Nucleus accumbens (tissue), 56 donors: ENCODE measurements at places on chromosomes 1 and 21.

DNA sequence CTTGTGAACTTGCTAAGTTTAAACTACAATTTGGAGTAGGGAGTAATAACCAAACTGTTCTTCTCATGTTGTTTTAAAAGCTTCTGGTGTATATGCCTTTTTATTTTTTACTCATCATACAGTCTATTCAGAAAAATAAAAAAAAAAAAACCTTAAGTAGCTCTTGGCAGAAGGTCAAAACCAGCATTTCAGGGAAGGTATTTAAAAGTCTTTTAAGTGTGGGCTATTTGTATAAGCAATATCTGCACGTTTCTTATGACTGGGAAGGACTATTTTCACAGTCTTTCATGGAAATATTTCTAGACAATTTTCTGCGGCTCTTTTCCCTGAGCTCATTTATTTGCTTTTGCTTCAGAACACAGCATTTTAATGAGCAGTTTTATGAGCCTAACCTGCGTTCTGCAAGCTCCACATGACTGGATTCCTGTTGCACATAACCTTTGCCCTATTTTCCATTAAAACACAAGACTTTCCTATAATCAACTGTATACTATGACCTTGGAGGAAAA lies 60.9 kb upstream of the C1orf105 start:
- DNase-seq: no peak

DNA sequence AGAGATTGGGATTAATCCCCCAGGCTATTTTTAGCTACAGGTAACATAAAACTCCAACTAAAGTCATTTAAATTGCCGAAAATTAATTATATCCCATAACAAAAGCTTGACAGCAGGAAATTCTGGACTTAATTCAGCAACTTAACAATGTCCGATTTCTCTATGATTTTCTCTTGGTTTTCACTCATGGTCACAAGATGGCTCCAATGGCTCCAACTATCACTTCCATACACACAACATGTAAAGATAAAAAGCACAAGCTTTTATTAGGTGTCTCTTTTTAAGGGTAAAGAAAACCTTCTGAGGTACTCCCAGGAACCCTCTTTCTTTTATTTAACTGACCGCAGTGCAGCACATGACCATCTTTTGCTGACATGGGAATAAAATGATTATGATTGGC lies 363.5 kb upstream of the PTBP2 start:
- DNase-seq: no peak

DNA sequence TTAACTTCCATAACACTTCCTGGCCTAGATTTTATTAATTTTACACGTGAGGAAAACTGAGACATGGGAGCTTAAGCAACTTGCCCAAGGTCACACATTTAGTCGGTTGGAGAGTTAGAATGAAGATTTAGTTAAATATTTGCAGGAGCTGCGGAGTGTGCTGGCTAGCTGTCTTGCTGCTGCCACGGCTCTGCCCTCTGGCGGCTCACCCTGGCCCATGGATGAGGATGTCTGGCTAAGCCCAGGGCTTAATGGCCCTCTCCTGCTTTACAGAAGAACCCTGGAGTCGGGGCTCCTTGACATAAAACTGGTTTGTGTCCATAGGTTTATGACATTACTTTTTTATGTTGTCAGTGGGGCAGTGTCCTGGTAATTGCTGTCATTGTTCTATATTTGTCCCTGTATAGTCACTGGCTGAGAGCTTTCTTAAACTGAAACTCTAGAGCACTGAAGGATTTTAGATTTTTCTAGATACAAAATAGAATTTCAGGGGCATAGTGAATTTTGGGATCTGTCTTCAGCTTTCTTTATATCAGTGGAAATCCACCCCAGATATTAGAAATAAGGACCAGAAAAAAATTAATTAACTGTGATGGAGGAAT lies 88.9 kb upstream of the WLS start:
- DNase-seq: peak; percentile 36

GRCh38 chr1:20134995-20135394 lies 4.1 kb upstream of the PLA2G2F start:
- no peak for DNase-seq

GRCh38 chr1:94094469-94095111 lies 26.4 kb downstream of the ABCA4 start:
- DNase-seq: peak; percentile 24

GRCh38 chr1:180402001-180402400 lies 100.4 kb downstream of the ACBD6 start:
- DNase-seq: no peak

- DNase-seq: no peak
Observed at GRCh38 chr1:75672528-75673393, 51.7 kb upstream of the ACADM start.

GRCh38 chr1:209612646-209613399 lies 29.3 kb downstream of the CAMK1G start:
- no peak for DNase-seq

DNA sequence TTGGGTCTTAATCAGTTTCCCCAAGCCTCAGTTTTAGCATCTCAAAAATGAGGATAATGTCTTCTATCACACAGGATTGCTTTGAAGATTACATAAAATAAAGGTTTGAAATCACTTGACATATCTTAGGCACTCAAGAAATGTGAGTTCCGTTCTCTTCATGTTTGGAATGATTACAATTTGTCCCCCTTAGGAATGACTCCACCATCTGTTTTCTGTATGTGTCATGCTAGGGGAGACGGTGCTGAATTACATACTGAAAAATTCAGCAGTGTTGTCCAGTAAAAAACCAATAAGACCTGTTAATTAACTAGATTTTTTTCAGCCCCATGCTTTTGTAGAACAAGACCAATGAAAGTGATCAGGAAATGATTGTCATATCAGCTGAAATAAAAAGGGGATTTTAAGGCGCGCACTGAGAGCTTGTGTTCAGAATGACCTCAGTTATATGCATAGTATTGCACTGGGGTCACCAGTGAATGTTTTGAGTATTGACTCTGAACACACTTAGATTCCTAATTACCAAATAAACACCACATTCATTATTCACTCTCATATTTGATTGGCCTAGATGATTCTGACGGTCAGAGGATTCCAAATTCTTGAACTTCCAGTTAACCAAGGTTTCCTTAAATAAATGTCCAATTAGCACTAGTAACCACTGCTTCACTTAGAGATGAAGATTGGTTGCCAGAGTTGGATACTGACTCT lies 114.5 kb upstream of the KCNK2 start:
- DNase-seq: no peak

DNA sequence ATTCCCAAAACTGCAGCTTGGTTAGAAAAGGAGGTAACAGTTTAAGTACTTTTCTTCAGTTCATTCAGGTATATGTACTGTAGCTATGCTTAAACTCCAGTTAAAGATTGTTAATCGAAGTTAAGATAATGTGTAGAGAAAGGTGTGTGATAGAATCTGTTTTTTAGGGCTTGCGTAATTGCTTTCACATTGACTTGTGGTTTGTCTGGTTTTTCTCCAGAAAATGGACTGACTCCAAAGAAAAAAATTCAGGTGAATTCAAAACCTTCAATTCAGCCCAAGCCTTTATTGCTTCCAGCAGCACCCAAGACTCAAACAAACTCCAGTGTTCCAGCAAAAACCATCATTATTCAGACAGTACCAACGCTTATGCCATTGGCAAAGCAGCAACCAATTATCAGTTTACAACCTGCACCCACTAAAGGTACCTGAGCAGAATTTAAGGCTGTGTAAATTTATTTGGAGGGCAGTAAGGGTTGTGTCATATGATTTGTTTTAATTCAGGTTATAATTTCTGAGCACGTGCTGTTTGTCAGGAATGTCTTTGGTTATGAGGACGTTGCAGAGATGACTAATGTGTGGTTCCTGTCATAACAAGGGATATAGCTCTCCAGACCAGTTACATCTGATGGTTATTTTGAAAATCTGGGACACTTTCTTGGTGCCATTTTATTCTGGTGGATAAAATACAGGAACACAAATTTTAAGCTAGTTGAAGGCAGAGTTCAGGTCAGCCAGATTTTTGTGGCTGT lies 26.0 kb downstream of the ATF6 start:
- no peak for DNase-seq

- peak; percentile 69 for DNase-seq
Observed at GRCh38 chr1:151189637-151190445, at the start of gene VPS72. Gene VPS72 (minus strand): TSS chr1:151190197. CDS start chr1:151190121, 76 bp downstream.

DNA sequence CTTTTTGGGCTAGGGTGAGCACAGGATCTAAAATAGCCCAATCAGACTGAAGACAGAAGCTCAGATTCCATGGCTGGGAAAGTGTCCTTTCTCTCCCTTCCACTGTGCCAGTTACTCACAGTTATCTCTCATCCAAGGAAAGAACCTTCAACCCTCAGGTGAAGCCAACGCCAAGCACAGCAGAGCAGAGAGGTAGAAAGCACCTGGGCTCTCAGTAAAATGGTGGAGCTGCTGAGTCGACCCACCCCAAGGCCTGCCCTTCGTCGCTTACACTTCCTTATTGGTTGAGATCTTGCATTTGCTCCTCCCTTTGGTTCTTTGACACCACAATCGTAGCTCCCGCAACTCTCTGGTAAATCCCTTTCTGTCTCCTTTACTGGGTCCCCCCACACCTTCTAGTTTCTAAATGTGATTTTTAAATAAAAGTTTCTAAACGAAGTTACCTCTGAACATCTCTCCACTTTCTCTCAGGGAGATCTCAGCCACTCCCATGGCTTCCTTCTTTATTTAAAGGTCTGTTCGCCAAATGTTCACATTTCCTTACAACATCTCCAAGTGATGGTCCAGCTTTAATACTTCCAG lies 27.5 kb upstream of the SLC30A1 start:
- no peak for DNase-seq

- DNase-seq: no peak
Observed at GRCh38 chr1:72678683-72679082, 396.3 kb upstream of the NEGR1 start.

DNA sequence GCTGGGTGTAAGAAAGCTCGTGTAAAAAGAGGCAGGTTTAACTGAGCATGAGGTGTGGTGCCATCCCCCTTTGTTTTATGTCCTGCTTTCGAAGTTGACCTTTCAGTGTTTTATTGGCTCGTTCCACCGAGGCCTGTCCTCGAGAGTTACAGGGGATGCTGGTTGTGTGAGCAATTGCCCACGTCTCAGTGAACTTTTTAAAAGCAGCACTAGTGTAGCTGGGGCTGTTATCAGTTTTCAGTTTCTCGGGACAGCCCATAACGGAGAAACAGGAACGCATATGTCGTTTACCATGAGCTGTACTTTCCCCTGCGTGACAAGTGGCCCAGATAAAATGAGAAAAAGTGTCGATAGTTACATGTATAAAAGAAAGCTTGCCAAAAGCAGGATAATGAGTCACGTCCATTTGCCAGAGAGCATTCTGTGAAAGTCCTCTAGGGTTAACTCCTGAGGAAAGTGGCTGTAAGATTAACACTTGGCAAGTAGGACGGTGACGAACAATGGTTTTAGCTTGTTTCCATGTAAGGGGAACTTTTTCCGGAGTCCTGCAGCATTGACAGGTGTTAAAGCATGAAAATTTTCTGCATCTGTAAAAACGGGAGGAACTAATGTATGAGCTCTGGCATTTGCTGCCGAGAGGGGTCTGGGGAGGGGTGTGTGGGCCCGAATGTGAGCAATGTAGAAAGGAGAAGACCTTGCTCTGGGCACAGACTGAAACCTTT lies 7.8 kb upstream of the LRRC47 start:
- no peak for DNase-seq

DNA sequence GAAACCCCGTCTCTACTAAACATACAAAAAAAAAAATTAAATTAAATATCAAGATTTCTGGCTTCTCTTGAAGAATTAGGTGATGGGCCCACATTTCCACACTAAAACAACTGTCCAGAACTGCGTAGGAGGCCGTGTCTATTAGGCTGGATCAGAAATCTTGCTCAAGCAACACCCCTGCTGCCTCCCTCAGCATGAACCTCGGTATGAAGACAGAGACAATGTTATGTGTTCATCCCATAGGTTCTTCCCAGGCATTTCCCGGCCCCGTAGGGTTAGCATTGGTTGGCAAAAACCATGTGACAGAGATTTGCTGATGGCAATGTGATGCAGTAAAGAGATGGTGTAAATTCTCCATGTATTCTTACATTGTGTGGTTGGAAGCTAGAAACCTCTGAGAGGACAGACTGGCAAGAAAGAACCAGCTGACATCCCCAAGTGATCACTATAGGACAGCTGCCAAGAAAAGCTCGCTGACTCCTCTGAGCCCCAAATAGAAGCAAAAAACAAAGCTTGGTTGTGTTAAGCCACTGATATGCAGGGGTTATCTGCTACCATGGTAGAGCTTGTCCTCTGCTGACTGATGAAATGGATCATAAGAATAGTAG lies 34.5 kb downstream of the EBNA1BP2 start:
- DNase-seq: peak; percentile 13

DNA sequence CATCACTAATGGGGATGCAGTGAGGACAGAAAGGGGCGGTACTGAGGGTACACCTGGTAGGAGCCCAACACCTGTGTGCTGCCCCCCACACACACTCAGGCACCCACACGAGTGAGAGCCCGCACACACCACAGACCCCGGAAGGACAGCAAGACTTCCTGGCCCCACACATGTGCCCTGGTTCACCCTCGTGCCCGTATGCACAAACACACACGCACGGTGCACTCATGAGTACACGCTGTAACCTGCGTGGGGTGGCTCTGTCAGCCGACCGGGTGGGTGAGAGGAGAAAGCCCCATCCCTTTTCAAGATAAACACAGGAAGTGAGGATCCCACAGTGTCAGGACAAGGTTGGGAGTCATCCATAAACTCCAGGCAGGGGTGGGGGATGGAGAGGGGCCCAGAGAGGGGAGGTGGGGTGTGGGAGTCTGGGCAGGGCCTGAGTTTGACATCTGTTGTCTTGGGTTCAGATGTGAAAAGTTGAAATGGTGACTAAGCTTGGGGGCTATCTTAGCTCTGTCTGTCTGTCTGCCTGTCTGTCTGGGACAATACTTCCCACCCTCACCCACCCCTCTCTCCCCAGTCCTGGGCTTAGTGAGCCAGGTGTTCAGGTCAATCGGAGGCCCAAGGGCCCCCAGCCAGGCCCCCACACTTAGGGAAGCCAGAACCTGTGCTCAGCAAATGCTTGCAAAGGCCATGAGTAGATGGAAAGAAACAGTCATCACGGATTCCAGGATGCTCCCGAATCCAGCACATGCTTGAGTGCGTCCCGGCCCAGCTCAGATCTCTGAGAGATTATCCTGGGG lies 119.8 kb upstream of the ZBTB40 start:
- DNase-seq: no peak

- DNase-seq: no peak
Observed at GRCh38 chr1:44314452-44314851, 40.6 kb downstream of the ERI3 start.

GRCh38 chr1:42034426-42034825 lies 115.7 kb upstream of the HIVEP3 start:
- DNase-seq: no peak

DNA sequence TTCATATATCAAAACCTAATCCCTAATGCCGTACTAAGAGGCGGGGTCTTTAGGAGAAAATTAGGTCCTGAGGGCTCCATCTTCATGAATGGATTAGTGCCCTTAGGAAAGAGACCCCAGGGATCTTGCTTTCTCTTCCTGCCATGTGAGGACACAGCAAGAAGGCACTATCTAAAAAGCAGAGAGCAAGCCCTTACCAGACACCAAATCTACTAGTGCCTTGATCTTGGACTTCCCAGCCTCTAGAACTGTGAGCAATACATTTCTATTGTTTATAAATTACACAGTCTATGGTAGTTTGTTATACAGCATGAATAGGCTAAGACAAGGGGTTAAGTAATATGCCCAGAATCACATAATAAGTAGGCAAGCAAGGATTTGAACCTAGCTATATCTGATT lies 42.9 kb downstream of the STYXL2 start:
- no peak for DNase-seq

GRCh38 chr1:105419030-105419429 lies 1637.4 kb upstream of the PRMT6 start:
- DNase-seq: no peak
